MV-4-11 (cell line): ENCODE measurements at places on chromosomes 4 and X.

GRCh38 chrX:16476009-16476408 is 173.9 kb upstream of the S100G start:
- DNase-seq = no peak

DNA sequence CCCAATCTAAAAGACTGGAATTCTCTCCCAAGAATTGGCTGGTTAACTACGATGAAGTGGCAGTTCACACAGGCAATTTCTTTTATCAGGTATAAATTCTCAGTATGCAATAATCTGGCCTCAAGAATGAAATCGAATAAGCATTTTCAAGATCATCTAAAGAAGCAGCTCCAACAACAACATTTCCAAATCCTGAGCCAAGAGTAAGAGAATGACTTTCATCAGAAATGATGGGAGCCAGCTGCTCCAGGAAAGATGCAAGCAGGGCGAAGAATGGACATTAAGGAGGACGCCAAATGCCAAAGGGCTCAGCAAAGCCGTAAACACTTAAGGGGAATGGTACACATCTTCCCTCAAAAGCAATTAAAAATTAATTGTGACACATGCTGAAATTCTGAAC is 12.0 kb downstream of the ADAMTS3 start:
- no peak for DNase-seq

GRCh38 chr4:118905566-118905965 is 16.9 kb downstream of the SYNPO2 start:
- peak; percentile 67 for DNase-seq

GRCh38 chrX:19799319-19800182 is 87.8 kb downstream of the SH3KBP1 start:
- DNase-seq = no peak

DNA sequence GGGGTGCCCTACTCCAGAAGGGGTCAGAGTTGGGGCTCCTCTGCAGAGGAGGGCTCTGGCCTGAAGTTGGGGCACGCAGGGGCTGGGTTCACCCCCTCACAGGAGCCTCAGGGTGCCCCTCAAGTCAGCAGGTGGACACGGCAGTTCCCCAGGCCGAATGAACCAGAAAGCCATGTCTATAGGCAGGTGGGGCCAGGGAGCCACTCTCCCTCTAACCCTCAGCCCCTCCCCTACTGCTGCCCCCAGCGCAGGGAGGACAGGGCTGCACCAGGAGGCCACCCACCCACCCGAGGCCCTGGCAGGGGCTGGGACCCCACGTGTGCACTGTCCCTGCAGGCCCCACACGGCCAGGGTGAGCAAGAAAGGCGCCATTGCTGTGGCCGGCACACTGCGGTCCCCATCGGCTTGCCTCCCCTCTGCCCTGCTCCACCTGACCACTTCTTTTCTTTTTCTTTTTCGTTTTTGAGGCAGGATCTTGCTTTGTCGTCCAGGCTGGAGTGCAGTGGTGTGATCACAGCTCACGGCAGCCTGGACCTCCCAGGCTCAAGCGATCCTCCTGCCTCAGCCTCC is 83.8 kb downstream of the FAM53A start:
- DNase-seq = no peak

DNA sequence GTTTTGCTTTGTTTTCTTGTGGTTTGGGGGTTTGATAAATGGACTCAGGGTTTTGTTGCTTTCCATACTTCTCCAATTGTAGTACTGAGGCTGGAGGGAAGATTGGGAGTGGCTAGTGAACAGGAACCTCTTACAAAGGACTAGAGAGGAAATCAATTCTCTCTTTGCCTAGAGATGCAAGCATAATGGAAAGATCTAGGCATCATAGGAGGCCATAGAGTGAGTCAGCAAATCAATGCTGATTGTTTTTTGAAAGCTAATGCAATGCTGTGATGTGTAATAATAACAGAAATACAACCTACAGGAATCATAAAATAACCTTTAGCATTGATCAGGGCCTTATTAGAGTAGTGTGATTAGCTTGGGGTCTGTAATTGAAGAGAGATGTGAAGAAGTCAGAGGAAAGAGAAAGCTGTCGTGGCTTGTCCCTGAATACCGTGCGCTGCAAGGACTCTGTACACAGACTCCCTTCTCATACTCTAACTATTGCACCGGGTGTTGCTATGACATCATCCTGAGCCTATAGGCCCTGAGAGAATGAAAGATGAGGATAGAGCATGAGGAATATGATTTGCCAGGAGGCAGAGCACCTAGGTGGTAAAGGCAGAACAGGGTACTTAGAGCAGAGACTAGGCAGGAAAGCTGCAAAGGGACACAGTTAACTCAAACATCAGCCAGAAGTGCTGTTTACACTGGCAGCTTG is 29.3 kb upstream of the GPR101 start:
- no peak for DNase-seq

GRCh38 chr4:1516881-1517480 is 110.7 kb upstream of the NKX1-1 start:
- DNase-seq = no peak

DNA sequence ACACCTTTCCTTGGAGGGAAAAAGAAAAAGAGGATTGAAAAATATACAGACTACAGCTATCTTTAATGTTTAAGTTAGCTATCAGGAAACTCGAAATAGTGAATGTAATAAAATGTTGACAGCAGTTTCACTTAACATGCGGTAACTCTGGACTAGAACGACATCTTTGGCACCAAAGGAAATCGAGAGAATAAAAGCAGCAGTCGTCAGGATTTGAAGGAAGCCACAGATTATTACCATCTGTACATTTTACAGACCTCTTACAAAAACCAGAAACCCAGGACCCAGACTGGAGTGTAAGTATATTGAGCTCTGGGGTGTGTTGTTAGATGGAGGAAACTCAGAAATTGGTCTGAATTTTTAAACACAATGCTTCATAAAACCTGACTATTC is 51.6 kb upstream of the STOX2 start:
- no peak for DNase-seq

- DNase-seq = no peak
Measured at GRCh38 chrX:10423716-10424115, 196.7 kb downstream of the MID1 start.

GRCh38 chr4:26284536-26284935 is 36.3 kb upstream of the RBPJ start:
- DNase-seq = no peak

DNA sequence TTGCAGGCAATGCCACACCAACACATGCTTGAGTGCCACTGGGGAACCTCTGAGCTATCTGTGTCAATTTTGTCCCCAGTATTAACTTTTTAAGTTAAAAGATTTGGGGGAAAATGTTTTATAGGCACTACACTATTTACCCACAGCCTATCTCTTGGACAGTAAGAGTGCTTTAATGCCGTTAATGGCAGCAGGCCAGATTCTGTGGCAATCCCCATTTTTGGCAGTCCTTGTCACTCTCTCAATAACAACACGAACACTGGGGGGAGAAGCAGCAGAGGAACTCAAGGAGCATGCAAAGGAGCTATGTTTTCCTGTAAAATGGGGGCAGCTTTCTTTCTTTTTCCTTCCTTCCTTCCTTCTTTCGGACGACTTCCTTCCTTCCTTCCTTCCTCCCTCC is 168.6 kb downstream of the NSUN7 start:
- peak; percentile 30 for DNase-seq

DNA sequence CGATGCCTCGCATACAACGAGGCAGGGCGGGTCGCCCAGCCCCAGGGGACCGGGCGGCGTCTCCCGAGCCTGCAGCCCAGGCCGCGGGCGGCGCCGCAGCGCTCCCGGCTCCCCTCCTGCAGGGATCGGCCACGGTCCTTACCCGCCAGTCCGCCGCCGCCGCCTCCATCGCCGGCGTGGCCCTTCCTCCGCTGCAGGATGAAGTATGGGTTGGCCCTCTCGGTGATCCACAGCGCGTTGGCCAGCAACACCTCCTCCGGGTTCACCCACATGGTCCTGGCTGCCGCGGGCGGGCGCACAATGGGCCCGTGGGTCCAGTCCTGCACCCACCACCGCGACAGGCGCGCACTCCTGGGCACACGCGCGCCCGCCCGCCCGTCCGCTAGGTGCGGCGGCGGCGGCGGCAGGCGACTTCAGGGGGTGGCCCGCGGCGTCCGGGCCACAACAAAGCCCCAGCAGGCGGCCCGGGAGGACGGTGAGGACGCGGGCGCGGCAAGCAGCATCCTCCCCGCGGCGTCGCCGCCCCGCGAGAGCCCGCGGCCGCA is 339 bp downstream of the TBC1D9 start:
- DNase-seq = no peak

GRCh38 chr4:30538794-30539193 is 181.4 kb upstream of the PCDH7 start:
- no peak for DNase-seq

GRCh38 chr4:169485791-169486742 is 126.3 kb downstream of the NEK1 start:
- DNase-seq = peak; percentile 35

DNA sequence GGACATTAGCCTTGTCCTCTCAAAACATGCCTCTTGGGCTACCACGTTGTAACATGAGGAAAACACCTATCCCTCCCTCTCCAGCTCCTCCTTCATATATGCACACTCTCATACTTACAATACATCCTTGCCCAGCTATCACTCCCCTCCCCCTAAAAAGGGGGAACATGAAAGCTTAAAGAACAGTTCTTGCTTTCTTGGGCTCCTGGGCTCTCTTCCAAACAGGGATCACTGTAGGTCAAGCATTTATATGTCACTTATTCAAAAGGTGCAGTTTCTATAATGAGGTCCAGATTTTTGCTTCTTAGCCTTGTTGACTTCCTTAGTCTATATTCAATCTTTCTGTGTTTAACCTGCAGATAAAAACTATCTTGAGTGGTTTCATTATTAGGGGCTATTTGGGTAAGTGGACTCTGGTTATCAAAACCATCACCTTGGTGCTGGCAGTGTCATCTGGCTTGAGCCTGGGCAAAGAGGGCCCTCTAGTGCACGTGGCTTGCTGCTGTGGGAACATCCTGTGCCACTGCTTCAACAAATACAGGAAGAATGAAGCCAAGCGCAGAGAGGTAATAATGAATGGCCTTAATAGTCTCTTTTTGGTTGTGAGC is 119.4 kb downstream of the AKAP4 start:
- DNase-seq = peak; percentile 0

DNA sequence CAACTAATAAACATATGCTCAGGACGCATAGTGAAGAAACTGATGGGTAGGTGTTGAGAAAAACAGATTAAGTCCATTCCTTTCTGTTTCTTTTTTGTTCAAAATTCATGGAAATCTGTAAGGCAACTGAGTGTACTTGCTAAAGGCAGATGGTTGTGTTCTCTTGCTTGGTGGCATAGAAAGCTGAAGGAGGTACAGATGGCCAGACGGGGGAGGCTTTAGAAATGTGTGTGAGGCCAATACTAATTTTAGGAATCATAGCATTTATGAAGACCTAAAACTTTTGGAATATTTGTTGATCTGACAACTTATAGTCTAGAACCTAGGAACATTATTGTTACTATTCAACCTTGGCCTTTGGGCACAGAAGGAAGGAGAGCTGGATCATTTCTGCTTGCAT is 56.8 kb upstream of the EMCN start:
- no peak for DNase-seq

GRCh38 chrX:39043838-39044550 is 242.7 kb downstream of the MID1IP1 start:
- DNase-seq = no peak

DNA sequence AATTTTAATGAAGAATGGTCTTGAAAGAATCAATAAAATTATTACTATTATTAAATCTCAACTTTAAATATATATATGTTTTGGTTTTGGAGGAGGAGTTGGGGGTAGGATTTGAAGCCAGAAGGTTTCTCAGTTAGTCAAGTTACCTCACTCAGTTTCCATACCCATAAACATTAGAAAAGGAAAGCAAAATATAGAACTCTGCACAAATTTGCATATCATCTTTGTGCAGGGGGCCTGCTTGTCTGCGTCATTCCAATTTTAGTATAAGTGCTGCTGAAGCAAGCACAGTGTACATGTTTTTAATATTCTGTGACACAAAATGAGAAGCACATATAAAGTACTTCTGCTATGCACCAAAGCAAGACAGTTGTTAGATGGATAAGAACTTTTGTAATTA is 47.5 kb upstream of the SCRG1 start:
- DNase-seq = no peak

GRCh38 chrX:133297284-133297683 is 79.1 kb upstream of the TFDP3 start:
- no peak for DNase-seq

GRCh38 chr4:160026721-160027120 is 923.8 kb downstream of the RAPGEF2 start:
- no peak for DNase-seq

DNA sequence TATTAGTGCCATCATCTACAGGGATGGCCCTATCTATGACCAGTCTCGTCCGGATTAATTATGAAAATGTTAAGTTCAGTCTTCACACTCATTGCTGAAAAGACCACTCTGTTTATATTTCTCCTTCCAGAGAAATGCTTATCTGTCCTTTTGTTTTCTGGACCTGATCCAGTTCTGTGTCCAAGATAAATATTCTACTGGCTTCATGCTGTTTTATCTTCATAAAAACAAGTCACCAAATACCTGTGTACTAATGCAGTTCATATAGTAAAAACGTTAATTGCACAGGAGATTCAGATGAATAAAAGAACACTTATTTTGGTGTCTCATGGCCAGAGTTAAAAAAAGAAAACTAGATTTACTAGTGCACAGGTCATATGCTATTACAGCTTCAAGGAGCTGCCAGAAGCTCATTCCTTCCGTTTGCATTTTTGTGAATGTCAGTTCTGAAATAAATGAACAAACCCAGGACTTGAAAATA is 17.3 kb downstream of the FNIP2 start:
- DNase-seq = no peak

DNA sequence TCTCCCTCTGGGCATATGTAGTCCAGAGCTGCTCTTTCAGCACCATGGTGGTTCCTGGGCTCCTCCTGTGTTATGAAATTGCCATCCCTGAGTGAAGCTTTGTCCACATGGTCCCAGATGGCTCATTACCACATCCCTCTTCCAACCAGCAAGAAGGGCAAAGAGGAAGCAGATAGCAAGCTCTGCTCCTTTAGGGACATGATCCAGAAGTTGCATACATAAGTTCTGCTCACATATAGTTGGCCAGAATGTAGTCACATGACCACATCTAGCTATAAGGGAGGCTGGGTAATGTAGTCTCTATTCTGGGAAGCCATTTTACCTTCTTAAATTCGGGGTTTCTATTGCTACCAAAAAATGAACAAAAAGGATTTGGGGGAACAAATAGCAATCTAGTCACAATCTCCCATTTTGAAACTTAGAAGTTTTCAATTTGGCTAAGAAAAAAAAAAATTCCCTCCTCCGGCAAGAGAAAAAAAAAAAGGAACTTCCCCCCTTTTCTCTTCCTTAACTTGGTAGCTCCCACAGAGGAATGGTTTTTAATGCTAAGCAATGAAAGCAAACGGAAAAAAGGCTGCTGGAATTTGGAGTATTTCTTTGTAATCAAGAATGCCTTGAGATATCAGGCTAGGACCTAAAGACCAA is 88.2 kb upstream of the USP9X start:
- DNase-seq = peak; percentile 96
